NCI-H748 treated with DMSO at 0.1 percent for 48 hours (cell line): ENCODE measurements at places on chromosomes 1 and 21.

GRCh38 chr21:25717491-25718147 is 17.1 kb downstream of the ATP5PF start:
- no peak for DNase-seq

- DNase-seq: no peak
Measured at GRCh38 chr1:230349020-230349393, 77.1 kb downstream of the PGBD5 start.

DNA sequence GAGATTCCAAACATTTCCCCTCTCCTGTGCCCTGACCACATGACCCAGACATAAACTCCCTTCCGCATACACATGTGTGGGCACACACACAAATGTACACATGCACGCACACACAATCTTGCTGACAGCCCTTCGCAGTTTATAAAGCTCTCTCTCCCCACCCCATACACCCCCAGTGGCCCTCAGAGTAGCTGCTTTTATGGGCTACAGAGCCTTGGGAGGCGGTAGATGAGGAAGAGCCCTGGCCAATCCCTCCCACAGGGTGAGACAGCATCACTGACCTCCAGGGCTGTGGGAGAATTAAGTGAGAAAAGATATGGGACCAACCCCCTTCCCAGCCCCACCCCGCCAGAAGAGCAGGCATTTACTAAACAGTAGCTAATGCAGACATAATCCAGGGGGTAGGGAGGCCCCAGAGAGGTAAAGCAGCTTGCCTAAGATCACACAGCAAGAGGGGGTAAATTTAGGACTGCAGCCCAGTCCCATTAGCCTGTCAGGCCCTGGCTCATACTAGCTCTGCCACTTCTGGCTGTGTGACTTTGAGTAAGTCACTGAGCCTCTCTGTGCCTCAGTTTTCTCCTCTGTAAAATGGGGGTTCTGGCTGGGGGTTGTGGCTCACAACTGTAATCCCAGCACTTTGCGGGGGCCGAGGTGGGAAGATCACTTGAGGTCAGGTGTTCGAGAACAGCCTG is 5.1 kb downstream of the SDC3 start:
- no peak for DNase-seq

DNA sequence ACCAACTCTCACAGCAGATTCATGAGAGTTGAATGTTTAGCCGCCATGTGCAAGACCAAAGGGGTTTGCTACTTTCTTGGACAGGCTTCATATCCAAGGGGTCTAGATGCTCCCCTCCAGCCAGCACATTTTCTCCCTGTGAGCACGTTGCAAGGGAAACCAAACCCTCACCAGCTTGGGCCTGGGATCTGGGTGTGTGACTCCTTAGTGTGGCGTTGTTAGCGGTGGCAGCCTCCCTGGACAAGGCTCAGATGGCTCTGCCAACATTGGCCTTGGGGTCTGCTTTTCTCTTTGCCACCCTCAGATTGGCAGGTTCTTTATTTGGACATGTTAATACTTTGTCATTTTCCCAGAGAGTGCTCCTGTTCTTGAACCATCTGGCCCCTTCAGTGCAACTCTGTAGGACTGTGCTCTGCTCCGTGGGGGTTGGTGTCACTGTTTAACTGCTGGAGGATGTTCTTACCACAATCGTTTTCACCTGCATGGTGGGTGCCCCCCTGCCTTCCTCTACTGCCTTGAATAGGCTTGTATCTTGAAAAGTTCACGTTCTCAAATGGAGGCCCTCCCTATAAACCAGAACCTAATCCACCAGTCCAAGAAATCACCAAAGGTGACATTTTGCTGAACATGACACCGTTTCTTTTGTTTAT is 13.4 kb downstream of the ABCG1 start:
- no peak for DNase-seq

DNA sequence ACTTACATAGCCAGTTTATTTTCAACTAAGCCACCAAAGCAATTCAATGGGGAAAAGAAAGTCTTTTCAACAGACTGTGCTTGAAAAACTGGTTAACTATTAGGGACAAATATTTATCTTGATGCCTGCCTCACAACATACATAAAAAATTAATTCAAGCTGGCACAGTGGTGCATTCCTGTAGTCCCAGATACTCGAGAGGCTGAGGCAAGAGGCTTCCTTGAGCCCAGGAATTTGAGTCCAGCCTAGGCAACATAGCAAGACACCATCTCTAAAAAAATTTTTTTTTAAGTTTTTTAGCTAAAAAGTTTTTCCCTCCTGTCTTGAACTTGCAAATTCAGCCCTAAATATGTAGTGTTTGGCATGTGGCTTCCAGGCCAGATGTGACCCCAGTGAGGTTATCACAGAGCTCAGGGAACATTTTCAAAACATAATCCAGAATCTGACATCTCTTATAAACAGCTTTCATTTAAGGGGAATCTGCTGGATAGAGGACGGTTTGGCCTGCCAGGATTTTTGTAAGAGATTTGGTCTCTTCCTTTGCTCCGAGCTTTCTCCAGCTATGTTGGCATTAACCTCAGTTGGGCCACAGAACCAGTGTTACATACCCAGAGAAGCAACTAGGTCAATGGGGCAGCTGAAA is 46.4 kb downstream of the COL6A1 start:
- no peak for DNase-seq

- no peak for DNase-seq
Measured at GRCh38 chr1:179142889-179143299, 61.0 kb downstream of the TOR3A start.

- DNase-seq: no peak
Measured at GRCh38 chr1:219430419-219430818, 182.5 kb downstream of the ZC3H11B start.

GRCh38 chr1:17441265-17441992 is 2.0 kb upstream of the RCC2 start:
- no peak for DNase-seq

DNA sequence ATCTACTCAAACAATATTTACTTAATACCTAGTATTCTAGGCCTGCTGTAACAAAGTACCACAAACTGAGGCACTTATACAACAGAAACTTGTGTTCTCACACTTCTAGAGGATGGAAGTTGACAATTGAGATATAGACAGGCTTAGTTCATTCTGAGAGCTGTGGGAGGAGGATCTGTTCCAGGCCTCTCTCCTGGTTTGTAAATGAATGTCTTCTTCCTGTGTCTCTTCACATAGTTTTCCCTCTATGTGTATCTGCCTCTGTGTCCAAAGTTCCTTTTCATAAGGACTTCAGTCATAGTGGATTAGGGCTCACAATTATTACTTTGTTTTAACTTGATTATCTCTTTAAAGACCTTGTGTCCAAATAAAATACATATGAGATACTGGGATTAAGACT is 251.1 kb downstream of the COL11A1 start:
- no peak for DNase-seq

GRCh38 chr1:944341-945325 is 14.4 kb downstream of the NOC2L start:
- DNase-seq: no peak

GRCh38 chr1:86515597-86515996 is 31.3 kb upstream of the CLCA4 start:
- peak; percentile 10 for DNase-seq

- DNase-seq: no peak
Measured at GRCh38 chr1:225972344-225973152, 26.6 kb downstream of the SDE2 start.

- no peak for DNase-seq
Measured at GRCh38 chr1:239212811-239213220, 173.6 kb upstream of the CHRM3 start.

DNA sequence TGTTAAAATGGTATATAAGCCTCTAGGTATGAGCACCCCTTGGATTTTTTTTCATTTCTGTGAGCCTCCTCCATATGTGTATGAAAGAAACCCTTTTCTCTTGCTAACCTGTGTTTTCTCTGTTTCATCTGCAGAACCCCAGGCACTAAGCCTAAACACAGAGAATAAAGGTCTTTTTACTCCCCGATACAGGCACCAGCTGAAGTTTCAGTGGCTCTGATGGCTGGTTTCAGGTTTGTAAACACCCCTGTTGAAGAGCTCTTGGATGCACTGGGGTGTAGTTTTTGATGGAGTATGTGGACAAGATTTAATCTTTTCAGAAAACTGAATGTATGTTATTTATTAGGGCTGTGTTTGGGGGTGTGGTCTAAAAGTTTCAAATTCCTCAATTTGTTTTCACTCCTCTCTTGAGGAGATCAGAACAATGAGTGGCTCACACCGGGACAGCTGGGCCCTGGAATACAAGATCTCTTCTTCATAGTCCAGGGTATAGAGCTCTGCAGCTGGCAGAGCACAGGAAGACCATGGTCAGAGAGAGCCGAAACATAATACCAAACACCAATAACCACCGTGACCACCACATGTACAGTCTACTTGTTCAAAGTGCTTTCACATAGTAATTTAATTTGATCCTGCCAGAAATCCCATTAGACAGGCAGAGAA is 50.2 kb upstream of the VTCN1 start:
- DNase-seq: no peak

DNA sequence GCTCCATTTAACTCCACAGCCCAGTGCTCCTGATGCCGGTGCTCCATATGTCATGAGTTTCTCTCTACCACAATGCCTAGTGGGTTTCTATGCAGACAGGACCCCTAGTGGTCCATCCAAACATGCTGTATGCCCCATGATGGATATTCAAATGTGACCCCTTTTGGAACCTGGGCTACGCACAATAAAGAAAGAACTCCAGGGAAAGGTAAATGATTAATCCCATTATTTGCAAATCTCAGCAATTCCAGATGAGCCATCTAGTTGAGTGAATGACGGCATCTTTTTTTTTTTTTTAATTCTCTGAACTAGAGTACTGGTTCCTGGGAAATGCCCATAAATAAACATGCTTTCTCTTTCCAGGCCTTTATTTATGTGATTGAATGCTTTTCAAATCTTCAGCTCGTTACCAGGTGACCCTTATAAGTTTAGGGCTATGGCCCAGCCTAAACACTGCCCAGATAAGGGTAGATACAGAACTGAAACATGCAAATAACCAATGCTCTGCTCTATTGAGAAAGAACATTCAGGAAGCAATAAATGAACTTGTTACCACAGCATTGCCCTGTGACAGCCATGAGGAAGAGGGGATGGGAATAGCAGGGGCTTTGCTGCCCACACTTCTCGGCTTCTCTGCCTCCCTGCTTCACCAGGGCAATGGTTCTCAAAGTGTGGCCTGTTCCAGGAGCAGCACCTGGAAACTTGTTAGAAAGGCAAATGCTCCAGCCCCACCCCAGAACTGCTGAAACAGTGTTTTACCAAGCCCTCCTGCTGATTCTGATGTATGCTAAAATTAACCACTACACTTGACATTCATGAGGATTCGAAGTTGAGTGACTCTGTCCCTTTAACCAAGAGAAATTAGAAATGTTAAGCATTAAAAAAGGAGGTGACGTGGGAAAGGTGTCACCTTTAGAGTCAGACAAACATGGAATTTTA is 151.7 kb downstream of the SEC16B start:
- no peak for DNase-seq

DNA sequence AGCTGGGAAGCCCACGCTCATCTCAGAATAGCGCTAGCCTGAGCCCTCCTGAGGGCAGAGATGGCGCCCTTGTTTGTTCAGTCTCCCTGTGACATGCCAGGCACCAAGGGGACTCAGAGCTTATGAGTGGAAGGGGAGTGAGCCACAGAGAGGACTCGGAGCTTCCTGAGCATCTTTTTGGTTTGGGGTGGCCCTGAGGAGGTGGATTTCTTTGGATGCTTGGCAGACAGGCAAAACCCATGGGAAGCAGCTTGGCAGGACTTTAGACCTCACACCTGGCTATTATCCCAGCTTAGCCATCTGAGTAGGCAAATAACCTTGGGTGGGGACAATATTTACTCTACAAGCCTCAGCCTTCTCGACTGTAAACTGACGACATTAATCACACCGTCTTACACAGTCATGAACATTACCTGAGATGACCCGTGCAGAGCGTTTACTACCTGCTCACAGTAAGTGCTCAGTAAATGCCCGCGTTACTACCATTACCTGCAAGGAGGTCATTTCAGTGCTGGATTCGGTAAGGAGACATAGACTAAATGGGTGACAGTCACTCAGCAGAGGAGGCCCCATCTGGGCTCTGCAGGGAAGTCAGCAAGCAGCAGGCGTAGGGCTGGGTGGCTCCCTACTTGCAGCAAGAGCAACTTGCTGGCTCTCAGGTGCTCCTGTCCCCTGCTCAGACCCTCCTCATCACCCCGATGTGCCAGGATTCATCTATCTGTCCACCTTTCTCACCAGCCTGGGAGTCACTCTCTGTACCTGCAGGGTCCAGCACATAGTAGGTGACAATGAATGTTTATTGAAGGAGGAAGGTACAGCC is 54.9 kb downstream of the KLHDC7A start:
- DNase-seq: peak; percentile 67

- DNase-seq: no peak
Measured at GRCh38 chr21:46424039-46424591, 34.6 kb upstream of the DIP2A start.

DNA sequence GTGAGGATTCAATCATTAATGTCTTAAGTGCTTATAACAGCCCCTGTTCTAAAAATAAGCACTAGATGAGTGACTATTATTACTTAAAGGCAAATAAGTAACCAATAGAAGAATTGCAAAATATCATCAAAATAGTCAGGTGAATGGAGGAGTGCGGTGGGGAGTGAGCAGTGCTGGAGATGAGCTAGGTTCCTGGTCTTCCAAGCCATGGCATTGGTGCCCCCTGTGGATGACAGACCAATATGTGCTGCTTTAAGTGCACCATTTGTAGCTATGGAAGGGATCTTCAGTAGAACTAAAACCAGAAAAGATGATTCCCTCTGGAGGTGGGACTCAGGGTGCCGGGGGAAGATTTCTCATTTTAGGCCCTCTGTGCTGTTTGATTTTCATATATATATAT is 46.1 kb upstream of the SLC30A1 start:
- DNase-seq: no peak

GRCh38 chr1:198713081-198713480 is 74.2 kb downstream of the PTPRC start:
- no peak for DNase-seq

GRCh38 chr1:77271852-77272580 is 9.8 kb upstream of the AK5 start:
- DNase-seq: no peak

- no peak for DNase-seq
Measured at GRCh38 chr21:32256251-32256650, 22.6 kb downstream of the MIS18A start.

DNA sequence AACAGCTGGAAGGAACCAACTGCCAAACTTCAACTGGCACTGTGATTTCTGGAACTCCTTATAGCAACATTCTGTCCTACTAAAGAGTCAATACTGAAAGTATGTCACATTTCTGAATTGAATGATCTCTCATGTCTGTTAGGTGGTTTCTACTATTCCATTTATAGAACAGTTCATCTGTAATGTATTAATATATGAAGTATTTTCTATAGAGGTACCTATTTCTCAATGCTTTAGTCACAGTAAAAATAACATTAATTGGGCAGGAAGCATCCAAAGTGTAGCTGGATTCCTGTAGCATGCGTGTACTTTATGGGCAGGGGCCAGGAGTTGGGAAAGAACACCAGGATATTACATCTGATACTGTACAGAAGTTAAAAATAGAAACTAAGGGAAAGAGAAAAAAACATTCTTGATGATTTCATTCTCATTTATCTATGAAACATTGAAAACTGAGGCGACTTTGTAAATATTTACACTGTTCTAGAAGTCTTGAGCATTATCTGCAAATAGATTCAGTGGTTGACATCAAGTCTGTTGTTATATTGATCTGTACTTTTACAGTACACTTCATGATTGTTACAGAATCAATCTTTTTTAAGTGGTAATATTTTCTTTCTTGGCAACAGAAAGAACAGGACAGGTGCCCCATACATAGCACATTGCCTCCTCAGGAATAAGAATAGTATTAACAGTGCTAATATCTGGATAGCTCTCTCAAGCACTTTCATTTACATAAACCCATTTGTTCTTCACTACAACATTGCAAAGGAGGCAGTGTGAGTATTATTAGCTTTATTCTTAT is 6.2 kb upstream of the ZNF281 start:
- DNase-seq: no peak
